ENCODE measurements at places on chromosomes 12 and 14.

GRCh38 chr12:130879781-130880389, 8.0 kb downstream of the RAN start:
- no peak for DNase-seq

GRCh38 chr14:49769581-49770211, 1.7 kb downstream of the KLHDC2 start:
- DNase-seq = no peak

GRCh38 chr12:99170461-99170860, 477.1 kb upstream of the GARIN6 start:
- no peak for DNase-seq

DNA sequence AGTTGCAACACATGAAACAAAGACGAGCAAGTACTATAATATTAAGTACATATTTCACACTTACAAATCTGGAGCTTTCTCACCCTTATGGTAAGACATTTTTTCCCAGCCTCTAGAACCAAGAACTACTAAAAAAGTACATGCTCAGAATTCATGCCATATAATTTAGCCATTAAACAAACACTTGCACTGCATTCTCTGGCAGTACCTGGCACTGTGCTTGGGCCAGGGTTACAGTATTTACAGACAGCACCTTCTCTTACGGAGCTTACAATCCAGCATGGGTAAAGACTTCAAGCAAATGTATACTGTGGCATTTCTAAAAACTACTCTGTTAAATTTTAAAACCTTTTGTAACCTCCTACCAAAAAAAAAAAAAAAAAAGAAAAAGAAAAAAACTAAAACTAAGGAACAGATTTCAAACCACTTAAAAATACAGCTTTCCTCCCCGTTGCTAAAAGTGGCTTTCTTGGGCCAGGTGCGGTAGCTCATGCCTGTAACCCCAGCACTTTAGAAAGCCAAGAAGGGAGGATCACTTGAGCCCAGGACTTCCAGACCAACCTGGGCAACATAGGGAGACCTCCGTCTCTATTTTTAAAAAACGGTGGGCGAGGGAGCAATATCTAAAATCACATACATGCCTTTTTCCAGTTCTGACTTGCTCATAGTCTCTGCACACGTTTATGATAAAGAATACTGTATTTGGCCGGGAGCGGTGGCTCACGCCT, 956 bp downstream of the GNPTAB start:
- no peak for DNase-seq

Measured in NCI-H2171 (cell line).